NCI-H1092 (cell line): ENCODE measurements at places on chromosomes 7 and 10.

DNA sequence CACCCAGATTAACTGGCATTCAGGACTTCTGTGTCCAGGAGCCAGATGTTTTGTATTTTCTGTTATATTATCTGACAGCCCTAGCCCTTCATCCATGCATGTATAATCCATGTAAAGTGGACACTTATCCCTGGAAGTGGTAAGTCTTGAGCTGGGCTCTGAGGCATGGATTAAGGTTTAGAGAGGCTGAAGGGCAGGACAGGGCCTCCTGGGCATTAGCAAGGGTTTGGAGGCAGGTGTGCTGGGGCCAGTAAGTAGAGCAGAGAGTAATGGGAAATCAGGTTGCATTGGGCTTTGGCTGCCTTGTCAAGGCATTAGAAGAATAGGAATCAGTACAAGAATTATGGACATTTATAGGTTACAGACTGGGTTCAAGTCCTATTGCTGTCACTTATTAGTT lies 138.0 kb downstream of the DYNC1I1 start:
- no peak for DNase-seq

- DNase-seq: no peak
Observed at GRCh38 chr10:7046615-7047014, 364.2 kb downstream of the SFMBT2 start.

DNA sequence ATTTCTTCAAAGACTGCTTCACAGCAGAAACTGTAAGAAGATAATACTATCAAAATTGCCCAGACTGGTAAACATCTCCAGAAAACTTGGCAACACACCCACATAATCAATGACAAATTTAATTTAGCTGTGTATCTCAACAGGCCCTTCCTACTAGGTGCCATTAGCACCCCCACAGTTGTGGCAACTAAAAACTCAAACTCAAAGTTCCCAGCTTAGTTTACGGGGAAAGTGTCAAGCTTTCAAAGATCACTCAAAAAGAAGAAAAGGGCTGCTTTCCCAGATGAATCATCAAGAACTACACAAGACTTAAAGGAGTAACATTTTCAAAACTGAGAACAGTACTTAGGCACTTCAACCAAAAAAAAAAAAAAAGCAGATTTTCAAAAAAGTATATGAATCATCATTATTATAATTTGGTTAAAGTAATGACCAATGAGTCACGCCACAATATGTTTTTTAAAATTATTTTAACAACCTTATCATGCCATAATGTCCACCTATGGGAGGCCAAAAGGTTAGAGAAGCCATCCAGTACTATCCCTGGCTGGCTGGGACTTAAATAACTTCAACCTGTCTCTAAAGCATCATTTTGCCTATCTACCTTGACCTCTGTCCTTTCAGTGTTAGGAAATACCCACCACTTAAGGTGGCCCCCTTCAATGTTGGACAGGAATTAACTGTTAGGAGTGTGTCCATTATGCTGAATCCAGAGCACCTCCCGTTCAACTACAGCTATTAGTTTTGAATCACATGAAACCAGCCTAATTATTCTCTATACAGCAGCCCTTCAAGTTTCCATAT lies 90.8 kb downstream of the ZFAND4 start:
- DNase-seq: no peak

- DNase-seq: no peak
Observed at GRCh38 chr7:932651-932975, 21.9 kb downstream of the ADAP1 start.

GRCh38 chr10:6988654-6989053 lies 408.6 kb upstream of the PRKCQ start:
- DNase-seq: no peak

DNA sequence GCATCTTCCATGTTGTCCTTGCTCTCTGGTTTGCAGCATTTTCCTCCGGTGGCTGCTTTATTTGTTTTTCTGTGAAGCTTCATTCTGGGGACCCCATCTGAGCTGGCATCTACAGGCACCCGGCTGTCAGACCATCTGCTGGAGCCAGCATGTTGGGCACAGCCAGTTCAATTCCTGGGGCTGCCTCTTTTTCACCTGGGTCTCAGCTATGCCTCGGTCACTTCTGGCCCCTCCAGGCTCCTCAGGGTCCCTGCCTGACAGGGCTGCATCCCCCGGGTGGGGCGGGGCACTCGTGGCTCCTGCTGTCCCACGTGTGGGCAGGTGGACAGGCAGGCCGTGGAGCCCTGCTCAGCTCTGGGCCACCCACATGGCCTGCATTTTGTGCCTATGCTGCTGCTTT lies 8.1 kb downstream of the SCART1 start:
- no peak for DNase-seq

- no peak for DNase-seq
Observed at GRCh38 chr7:18040196-18040595, 12.6 kb upstream of the PRPS1L1 start.

GRCh38 chr10:131915990-131916766 lies 15.4 kb downstream of the PPP2R2D start:
- no peak for DNase-seq
